ENCODE measurements at places on chromosomes 11 and 22.

DNA sequence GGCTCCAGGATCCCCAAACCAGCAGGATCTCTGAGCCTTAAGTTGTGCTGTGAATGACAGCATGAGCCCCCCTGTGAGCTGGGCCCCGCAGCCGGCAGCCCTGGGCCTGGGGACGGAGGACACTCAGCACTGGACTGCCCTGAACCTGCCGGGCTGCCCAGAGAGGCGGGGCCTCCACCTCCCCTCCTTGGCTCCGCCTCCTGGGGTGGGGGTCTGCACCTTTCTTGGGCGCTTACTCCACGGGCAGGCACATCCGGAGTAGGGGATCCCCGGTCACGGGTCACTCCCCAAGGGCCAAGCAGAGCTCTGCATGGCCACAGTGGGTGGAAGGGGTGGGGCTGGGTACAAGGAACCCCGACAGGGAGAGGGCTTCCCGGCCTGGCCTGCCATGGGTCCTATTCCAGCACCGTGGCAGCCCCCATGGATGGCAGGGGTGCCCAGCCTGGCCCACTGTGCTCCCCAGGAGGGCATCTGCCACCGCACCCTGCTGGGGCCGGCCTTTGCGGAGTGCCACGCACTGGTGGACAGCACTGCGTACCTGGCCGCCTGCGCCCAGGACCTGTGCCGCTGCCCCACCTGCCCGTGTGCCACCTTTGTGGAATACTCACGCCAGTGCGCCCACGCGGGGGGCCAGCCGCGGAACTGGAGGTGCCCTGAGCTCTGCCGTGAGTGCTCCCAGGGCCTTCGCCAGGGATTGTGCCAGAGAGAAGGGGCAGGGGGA lies 5.4 kb downstream of the MUC5B start:
- DNase-seq: no peak

DNA sequence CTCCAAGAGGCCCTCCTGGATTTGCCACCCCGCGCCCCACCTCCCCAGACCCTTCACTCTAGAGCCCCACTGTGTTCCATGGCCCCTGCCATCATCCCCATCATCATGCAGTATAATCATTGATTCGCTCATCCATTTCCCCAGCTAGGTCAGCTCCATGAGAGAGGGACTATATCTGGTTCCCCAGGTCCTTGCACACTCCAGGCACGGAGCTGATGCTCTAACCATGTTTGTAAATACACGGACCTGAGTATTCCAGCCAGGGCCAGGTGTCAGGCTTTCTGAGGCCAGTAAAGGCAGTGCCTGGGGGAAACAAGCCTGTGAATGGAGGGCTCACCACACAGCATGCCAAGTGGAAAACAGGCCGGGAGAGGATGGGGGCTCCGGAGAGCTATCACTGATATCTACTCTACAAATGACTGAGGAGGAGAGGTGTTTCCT lies 27.1 kb upstream of the OAF start:
- no peak for DNase-seq

DNA sequence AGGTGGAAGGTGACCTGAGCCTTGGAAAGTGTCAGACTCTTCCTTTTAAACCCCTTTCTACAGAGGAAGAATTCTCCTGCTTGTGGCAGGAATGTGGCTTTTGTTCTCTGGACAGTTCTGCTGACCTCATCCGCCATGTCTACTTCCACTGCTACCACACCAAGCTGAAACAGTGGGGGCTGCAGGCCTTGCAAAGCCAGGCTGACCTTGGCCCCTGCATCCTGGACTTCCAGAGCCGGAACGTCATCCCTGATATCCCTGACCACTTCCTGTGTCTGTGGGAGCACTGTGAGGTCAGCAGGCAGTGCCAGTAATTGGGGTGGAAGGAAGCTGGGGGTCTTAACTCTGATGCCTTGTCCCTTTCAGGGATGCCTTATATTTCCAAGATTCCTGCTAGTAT lies 9.3 kb downstream of the HINFP start:
- no peak for DNase-seq

- no peak for DNase-seq
Measured at GRCh38 chr11:42996421-42997307, 315.1 kb upstream of the API5 start.

GRCh38 chr11:94909371-94909820 lies 64.0 kb downstream of the CWC15 start:
- no peak for DNase-seq

GRCh38 chr22:37080838-37081237 lies 28.7 kb downstream of the TMPRSS6 start:
- DNase-seq: no peak

DNA sequence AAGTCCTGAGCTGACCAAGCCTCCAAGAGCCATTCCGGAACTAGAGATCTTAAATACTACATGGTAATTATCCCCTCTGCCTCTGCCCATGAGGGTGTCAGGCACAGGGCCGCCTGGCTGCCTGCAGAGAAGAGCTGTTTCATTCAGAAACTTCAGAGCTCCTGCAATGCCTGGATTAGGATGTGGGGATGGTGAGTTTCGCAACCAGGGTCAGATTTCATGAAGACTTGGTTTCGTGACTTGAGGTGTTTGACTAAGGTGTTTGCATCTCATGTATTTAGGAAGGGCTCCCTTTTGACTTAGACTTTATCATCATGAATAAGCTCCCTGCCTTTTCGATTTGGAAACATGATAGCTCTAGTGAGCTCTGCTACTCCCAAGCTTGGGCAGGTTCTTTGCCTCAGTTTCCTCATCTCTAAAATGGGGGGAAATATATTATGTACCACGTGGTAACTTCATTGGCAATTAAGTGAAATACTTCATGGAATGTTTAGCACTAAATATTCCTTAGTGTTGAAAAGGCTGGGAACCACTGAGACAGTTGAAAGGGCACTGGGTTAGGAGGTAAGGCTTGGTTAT lies 9.1 kb downstream of the TIMP3 start:
- DNase-seq: no peak

Measured in CD4-positive, alpha-beta T cell treated with Interleukin-10 for 1 hour (primary cell).